ENCODE measurements at places on chromosomes 1 and 21. TPM values are rescaled to one million over a fixed set of nuclear protein-coding genes. Genes with fewer than 3 reads are reported as not detected.

- H3K36me3 ChIP-seq = no peaks in the 10 kb centered on the region
- peaks cover 5% of the 10 kb centered on the region for H3K27me3 ChIP-seq
- H3K4me3 ChIP-seq = peak overlapping the region; percentile 19
- peak overlapping the region; percentile 18 for H3K27ac ChIP-seq
- no peaks in the 10 kb centered on the region for H3K4me1 ChIP-seq
These were observed 1.6 kb downstream of the ADGRL4 start for GRCh38 chr1:79004916-79005315.

DNA sequence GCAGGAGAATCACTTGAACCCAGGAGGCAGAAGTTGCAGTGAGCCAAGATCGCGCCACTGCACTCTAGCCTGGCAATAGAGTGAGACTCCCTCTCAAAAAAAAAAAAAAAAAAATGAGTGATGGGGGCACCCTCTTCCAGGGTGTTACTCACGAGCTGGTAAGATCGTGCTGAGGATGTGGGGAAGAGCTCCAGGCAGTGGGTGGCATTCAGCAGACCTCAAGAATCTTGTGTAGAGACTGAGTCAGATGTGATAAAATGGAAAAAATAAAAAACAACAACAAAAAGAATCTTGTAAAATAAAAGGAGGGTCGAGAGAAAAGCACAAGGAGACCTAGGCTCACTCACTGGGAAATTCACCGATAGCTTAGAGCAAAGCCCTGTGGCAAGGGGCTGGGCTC, 38.5 kb downstream of the EPHA2 start:
- H3K36me3 ChIP-seq = no peaks in the 10 kb centered on the region
- H3K4me3 ChIP-seq = no peak overlapping the region
- peaks cover 23% of the 10 kb centered on the region for H3K4me1 ChIP-seq
- DNase-seq = no peak
- H3K27me3 ChIP-seq = no peaks in the 10 kb centered on the region

GRCh38 chr1:8418301-8418700, 100.4 kb downstream of the SLC45A1 start:
- peaks cover 6% of the 10 kb centered on the region for H3K36me3 ChIP-seq
- peaks cover 64% of the 10 kb centered on the region for H3K4me1 ChIP-seq
- peak overlapping the region; percentile 99 for H3K27ac ChIP-seq
- H3K4me3 ChIP-seq = no peak overlapping the region
- no peak for DNase-seq

PHLDA3 gene
- 12.7 TPM for total RNA-seq

DNA sequence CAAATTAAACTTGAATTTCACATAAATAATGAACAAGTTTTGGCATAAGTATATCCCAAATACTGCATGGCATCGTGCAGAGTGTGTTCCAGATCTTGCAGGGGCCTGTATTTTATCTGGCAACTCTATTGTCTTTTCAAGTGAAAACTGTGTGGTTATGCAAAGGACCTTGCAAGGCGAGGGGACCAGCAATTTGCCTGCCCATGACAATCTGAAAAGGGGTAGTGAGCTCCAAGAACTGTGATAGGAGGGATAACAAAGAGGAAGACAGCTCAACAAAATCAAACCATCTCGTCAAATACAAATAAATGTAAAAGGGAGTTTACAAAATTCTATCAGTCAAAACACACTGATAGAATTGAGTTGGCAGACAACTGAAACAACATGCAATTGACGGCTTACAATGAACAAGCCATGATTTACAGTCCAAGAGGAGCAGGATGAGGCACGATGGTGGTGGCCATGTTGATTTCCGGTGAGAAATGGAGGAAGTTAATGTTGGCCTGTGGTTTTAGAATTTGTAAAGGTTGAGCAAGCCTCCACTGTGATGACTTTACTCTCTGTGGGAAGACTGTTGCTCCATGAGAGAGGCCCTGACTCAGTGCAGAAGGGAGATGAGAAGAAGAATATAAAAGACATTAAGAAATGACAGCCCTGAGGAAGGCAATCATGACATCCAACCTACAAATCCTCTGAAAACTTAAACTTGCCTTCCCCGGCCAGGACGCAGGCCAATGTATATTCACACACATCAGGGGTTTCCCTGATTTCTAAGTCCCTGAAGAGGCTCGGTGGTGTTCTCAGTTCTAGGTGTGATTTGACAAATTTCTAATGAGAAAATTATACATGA, 132.2 kb downstream of the ADSS2 start:
- H3K4me3 ChIP-seq = no peak overlapping the region
- H3K36me3 ChIP-seq = no peaks in the 10 kb centered on the region
- no peak for DNase-seq
- peak overlapping the region; percentile 59 for H3K27ac ChIP-seq
- H3K27me3 ChIP-seq = no peaks in the 10 kb centered on the region

DNA sequence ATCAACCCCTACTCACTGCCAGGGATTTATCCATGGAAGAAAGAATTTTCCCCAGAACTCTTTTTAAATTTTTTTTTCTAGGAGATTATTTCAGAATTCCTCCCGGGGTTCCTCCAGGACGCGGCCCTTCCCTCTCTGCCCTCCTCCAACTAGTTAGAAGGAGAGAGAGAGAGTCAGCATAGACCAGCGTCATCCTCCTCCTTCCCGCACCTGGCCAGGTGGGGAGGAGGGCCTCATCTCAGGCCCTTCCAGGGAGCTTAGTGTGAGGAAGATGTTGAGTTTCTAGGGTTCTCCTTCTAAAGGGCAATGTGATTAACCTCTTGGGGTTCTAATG, 63.6 kb downstream of the CDK18 start:
- no peaks in the 10 kb centered on the region for H3K36me3 ChIP-seq
- H3K4me1 ChIP-seq = peaks cover 22% of the 10 kb centered on the region
- H3K27me3 ChIP-seq = no peaks in the 10 kb centered on the region
- DNase-seq = peak; percentile 23

GRCh38 chr1:151990856-151991198, 2.8 kb downstream of the S100A10 start:
- peak overlapping the region; percentile 80 for H3K4me3 ChIP-seq
- peak; percentile 55 for DNase-seq
- H3K27me3 ChIP-seq = peaks cover 9% of the 10 kb centered on the region
- H3K27ac ChIP-seq = peak overlapping the region; percentile 98
- peaks cover 72% of the 10 kb centered on the region for H3K4me1 ChIP-seq
- H3K36me3 ChIP-seq = peaks cover 3% of the 10 kb centered on the region

LCE1E gene
- not detected for total RNA-seq

DNA sequence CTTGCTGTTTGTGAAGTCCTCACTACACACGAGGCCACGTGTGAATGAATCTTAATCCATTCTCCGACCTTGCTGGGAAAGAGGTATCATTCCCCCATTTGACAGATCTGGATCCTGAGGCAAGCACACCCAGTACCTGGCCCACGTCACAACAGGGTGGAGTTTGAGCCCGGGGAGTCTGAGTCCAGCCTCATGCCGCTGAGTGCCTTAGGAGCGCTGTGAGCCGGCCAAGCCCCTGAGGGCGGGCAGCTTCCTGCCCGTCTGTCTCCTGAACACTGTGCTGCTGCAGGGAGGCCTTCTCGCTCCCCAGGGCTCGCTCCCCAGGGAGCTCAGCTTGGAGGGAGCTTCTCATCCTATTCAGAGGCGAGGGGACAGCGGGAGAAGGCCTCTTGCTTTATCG, 29.7 kb downstream of the SLC45A1 start:
- peaks cover 2% of the 10 kb centered on the region for H3K36me3 ChIP-seq
- no peaks in the 10 kb centered on the region for H3K27me3 ChIP-seq
- peak overlapping the region; percentile 1 for H3K27ac ChIP-seq
- DNase-seq = no peak
- H3K4me1 ChIP-seq = peaks cover 70% of the 10 kb centered on the region

- no peak overlapping the region for H3K4me3 ChIP-seq
- H3K36me3 ChIP-seq = no peaks in the 10 kb centered on the region
- H3K27me3 ChIP-seq = no peaks in the 10 kb centered on the region
These were observed 68.4 kb upstream of the IPO9 start for GRCh38 chr1:201760516-201760915.

GRCh38 chr1:223843934-223844786, 1.6 kb downstream of the TP53BP2 start:
- no peaks in the 10 kb centered on the region for H3K36me3 ChIP-seq
- H3K27ac ChIP-seq = peak overlapping the region; percentile 100
- H3K4me1 ChIP-seq = peaks cover 56% of the 10 kb centered on the region
- peak overlapping the region; percentile 87 for H3K4me3 ChIP-seq
- DNase-seq = no peak

CLDN8 gene
- total RNA-seq = 4.1 TPM

- no peak overlapping the region for H3K4me3 ChIP-seq
- H3K27ac ChIP-seq = no peak overlapping the region
- no peaks in the 10 kb centered on the region for H3K36me3 ChIP-seq
- no peaks in the 10 kb centered on the region for H3K4me1 ChIP-seq
- DNase-seq = no peak
- H3K27me3 ChIP-seq = no peaks in the 10 kb centered on the region
These were observed 22.0 kb downstream of the HHIPL2 start for GRCh38 chr1:222525951-222526350.

GRCh38 chr1:2343023-2343935, 48.1 kb downstream of the MORN1 start:
- H3K27me3 ChIP-seq = no peaks in the 10 kb centered on the region
- DNase-seq = no peak
- no peaks in the 10 kb centered on the region for H3K4me1 ChIP-seq
- no peaks in the 10 kb centered on the region for H3K36me3 ChIP-seq
